ENCODE measurements at places on chromosomes 6 and 20.

GRCh38 chr20:51789434-51789833 is 12.9 kb downstream of the SALL4 start:
- no peak for DNase-seq

DNA sequence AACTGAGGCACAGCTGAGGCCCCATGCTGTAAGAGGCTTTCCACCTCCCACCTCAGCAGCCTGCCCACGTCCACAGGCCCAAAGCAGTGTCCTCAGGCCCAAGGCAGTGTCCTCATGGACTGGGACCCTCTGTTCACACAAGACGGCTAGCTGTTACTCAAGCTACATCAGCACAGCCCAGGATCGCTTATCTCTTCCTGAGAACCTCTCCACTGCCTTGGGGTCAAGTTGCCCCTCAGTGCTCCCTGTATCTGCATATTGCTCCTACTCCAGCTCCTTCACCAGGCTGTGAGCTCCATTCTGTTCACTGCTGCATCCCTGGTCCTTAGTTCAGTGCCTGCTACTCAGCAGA is 208.8 kb upstream of the TAB2 start:
- DNase-seq = no peak

- no peak for DNase-seq
Observed at GRCh38 chr20:8385247-8385646, 253.2 kb downstream of the PLCB1 start.

- peak; percentile 90 for DNase-seq
Observed at GRCh38 chr6:62285612-62286469, at the start of gene KHDRBS2. Gene KHDRBS2, minus strand, starts transcription at chr6:62286225.

- no peak for DNase-seq
Observed at GRCh38 chr6:28712982-28713381, 187.3 kb downstream of the GPX5 start.

- no peak for DNase-seq
Observed at GRCh38 chr6:53915026-53915691, 120.4 kb downstream of the LRRC1 start.

GRCh38 chr6:1636272-1636825 is 26.6 kb downstream of the FOXC1 start:
- DNase-seq = no peak

DNA sequence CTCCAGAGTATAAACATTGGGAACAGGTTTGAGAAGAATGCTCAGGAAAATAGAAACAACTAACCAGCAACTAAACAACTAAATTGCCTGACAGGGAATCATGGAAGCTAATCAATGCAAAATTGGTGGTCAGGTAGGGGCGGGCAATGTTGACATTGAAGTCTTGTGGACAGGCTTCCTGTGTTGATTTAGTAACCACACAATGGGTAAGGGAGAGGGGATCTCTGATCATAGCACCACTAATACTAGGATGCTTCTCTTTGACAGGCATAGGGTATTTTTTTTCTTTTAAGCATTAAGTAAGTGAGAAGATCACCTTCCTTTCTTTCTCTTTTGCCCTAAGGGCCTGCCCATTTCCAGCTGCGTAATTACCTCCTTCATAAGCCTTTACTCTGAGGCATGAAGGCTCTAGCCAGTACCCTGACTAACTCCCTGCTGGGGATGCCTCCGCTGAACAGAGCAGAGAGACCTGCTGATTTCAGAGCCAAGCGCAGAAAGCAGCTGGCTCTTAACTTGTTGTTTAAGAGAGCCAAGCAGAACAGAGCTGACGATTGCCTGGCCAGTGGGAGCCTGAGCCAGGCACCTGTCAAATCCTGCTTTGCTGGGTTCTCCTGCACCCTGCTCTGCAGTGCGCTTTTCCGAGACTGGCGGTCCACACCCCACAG is 118.7 kb downstream of the BMP2 start:
- no peak for DNase-seq

DNA sequence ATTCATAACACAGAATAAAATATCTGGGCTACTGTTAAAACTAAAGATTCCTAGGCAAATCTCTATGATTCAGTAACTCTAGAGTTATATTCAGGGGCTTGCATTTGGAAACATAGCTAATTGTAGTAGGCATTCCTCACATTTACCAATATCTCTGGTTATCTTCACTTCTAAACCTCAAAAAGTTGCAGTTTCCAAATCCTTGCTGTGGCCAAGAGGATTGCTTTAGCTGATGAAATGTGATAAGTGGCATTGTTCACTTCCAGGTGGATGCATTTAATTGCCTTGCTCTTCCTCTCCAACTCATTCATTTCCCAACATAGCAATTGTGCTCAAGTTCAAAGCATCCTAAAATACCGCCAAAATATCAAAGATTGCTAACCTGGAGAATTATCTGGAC is 246.6 kb downstream of the GRIK2 start:
- DNase-seq = no peak

DNA sequence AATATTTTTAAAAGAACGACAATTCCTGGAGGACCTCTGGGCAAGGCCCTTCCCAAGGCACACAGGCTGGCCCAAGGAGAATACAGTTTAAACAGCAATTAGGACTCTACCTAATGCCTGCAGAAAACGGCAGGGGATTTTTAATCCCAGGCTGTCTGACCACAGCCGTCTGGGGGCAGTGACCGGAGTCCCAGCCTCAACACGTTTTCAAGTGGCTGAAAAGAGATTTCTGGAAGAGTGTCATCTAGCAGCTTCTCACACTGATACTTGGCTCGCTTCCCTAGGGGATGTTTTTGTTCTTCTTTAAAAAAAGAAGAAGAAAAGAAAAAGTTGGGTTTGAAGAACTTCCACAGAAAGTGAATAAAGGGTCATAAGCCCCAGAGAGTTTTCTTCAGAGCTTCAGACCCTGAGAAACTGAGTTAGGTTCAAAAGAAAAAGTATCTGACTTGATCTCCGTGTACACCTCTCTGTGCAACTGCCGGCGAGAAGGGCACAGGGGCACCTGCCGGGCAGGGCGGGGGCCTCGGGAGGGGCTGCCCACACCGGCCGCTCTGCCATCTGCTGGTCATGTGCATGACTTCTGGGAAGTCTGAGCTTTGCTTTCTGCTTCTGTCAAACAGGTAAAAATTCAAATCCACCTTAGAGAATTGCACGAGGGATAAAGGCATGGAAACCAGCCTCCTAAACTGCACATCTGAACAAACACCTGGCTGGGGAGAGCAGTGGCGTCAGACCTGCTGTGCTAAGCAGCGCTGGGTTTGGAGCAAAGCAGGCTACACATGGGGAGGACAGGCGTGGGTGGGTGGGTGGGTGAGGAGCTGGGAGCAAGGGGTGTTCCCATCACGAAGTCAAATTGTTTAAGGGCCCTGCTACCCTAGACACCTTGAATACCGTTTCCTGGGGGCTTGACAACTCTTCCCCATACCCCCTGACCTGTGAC is 33.0 kb downstream of the RRBP1 start:
- DNase-seq = peak; percentile 61

DNA sequence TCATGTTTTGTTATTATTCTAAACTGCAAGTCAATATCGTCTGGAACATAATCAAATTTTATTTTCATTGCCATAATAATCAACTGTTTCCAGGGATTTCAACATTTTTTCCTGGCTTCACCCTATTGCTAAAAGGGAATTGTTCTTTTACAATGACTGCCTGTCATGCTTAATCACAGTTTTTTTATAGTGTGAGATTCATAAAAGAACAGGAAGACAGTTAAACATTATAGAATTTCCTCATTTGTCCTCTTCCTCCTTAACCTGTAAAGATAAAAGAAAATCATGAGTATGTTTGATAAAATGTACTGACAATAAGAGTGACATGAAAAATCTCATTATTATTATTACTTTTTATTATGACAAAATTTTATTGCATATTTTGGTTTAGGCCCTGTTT is 73.3 kb upstream of the CENPW start:
- no peak for DNase-seq

- DNase-seq = no peak
Observed at GRCh38 chr6:45320349-45320748, 7.8 kb upstream of the RUNX2 start.

GRCh38 chr6:123888771-123889513 is 85.3 kb downstream of the NKAIN2 start:
- DNase-seq = no peak

GRCh38 chr6:150857945-150858308 is 7.6 kb upstream of the MTHFD1L start:
- DNase-seq = no peak

DNA sequence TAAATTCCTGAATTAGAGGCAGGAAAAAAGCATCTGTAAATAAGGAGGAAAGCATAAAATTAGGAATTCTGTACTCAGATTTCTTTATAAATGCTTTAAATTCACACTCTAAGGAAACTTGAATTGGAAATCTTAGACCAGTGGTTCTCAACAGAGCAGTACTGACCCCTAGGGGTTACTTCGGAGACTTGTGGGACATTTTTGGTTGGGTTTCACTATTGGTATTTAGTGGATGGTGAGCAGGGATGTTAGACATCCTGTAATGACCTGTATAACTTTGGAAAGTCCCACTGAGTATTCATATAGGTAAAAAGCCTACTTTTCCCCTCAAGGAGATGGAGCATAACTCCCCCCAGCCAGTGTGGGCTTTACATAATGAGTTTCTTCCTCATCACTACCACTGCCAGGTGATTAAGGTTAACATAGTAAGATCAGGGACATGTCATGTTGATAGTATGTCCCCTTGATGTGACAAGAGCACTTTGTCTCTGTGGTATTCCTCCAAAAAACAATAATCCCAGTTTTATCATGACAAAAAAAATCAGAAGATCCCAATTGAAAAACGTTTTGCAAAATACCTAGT is 31.0 kb downstream of the GLO1 start:
- DNase-seq = peak; percentile 70

GRCh38 chr20:17314264-17314663 is 87.4 kb downstream of the PCSK2 start:
- DNase-seq = no peak

DNA sequence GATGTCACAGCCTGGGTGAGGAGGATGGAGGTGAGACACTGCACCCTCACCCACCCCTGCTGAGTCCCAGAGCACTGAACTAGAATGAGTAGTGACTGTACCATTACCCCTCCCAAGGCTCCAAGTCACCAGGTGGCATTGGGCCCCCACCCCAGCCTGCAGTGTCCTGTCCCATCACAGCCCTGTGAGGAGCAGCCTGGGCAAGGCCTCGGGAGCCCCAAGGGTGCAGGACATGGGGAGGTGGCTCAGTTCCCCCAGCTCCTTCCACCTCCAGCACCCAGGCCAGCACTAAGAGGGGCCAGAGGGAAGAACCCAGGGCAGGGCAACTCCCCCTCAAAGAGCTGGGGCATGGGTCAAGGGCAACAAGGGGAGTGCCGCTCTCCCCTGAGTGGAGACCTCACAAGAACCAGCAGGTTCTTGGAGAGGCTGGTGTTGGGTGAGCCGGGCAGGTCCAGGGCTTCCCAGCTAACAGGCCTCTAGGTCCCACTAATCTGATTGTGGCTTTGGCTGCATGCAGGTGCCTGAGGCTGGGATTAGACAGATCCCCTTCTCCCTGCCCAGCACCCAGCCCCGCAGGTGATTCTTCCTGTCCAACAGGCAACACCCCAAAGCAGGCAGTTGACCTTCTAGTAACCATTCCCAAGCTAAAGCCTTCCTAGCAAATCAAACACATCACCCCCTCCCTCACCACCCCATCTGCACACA is 2.6 kb downstream of the CST4 start:
- no peak for DNase-seq

- DNase-seq = no peak
Observed at GRCh38 chr20:3613821-3614440, 49.3 kb downstream of the GFRA4 start.

DNA sequence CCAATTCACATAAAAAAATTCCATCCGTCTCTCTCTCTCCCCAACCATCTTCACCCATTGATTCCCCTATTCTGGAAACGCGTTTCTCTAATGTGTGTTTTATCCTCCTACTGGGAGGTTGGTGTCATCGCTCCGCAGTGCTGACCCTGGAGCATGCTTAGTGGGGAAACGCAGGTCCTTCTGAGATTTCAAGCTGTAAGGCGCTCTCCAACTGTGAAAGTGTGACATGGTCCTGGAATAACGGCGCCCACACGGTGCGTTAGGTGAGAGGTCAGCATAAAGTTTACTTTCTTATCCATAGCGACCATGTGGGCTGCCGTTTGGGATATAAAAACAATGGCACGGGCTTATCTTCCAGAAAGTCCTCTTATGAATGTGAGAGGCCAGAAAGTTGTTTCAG is 123.9 kb downstream of the WDR27 start:
- DNase-seq = no peak

DNA sequence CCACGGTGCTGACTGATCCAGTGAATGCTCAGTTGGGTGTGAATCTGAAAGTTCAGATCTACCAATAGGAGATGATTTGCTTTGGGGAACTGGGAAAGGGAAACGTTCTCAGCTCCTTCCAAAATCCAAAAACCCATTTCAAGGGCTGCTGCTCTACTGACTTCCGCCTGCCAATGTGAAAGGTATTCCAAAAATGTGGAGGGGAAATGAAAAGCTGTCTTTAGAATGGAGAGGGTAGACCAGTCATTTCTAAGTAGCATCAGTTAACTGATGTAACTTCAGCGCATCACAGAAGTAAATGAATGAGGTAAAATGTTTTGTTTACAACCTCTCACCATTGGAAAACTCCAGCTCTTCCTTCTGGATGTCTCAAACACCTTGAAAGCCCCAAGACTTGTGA is 19.6 kb upstream of the EYA2 start:
- no peak for DNase-seq

DNA sequence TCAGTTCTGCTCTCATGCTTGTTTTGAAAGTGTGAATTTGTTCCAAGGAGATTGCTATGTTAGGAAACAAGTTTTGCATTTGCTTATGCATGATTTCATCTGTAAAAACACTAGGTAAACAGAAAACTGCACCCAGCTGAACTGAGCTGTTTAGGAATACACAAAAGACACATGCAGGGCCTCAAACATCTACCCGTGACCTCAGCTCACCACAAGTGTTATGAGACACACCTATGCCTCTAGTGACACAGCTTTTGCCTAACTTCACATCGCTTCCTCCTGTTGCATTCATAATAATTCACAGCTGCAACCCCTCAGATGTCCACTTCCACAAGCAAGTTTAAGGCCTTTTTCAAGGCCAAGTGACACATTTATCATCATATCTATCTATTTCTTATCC is 98.0 kb upstream of the SLC24A3 start:
- DNase-seq = no peak

GRCh38 chr20:18066421-18067333 is 9.0 kb upstream of the OVOL2 start:
- DNase-seq = no peak

- DNase-seq = no peak
Observed at GRCh38 chr20:4870906-4871305, 130.4 kb downstream of the SLC23A2 start.

DNA sequence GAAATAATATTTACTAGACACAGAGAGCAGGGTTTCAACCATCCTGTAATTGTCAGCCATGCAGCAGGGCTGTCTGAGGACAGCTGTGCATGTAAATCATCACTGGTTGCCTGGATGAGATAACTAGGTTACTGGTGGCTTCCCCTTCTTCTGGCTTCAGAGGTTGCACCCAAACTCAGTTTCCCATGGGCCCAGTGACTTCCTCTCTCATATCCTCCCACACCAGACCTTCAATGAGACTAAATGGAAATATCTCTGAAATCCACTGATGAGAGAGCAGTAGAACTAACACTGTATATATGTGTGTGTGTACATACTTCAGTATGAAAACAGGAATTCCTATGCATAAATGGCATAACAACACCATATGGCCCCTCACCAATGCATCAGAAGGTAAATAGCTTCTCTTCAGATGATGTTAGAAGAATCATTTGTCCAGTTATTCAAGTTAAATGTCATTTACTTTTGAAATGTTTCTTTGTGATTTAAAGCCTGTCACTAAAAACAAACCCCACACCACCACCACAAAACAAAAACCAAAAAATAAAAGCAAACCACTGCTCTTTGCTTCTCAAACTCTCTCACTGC is 51.0 kb upstream of the IL20RA start:
- DNase-seq = peak; percentile 80
